GM12892 (cell line): ENCODE measurements at places on chromosomes 6 and 20.

- no peak for DNase-seq
Observed at GRCh38 chr6:105952772-105953690, 133.1 kb upstream of the PRDM1 start.

DNA sequence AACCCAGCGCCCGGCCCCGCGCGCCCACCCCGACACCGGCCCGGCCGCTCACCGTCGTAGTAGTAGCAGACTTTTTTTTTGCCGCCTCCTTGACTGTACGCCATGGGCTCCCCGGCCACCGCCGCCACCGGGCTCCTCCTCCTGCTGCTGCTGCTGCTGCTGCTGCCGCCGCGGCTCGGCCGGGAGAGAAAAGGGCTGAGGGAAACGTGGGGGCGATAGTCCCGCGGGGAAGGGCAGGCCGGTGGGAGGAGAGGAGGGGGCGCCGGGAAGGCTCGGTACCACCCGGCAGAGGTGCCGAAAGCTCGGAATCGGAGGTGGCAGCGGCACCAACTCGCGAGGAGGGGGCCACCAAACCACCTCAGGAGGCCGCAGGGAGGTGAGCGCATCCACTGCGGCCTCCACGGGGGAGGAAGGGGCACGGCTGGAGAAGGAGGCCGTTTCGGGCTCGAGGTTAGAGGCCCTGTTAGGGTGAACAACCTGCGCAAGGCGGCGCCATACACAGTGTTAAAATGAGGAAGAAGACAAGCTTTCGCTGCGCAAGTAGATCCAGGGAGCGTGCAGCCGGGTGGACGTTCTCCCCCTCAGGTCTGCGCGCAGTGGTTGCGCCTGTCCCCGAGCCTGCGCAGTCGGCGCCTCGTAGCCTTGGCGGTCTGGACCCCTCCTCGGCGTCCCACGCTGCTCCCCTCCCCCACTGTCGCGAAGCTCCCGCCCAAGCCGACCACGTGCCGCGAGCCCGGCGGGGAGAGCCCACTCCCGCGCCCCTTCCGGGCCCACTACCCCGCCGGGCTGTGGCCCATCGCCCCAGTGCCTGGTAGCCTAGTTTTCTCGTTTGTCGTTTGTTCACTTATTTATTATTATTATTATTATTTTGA is at the start of gene HDAC2:
TSS of gene HDAC2 (minus strand) at position 344 of the 872 bp plus-strand sequence. CDS start at position 104, 240 bp downstream.
- DNase-seq = peak; percentile 78

GRCh38 chr6:43945768-43946080 is 175.7 kb downstream of the VEGFA start:
- no peak for DNase-seq

GRCh38 chr20:62732842-62733525 is 24.3 kb downstream of the NTSR1 start:
- no peak for DNase-seq

DNA sequence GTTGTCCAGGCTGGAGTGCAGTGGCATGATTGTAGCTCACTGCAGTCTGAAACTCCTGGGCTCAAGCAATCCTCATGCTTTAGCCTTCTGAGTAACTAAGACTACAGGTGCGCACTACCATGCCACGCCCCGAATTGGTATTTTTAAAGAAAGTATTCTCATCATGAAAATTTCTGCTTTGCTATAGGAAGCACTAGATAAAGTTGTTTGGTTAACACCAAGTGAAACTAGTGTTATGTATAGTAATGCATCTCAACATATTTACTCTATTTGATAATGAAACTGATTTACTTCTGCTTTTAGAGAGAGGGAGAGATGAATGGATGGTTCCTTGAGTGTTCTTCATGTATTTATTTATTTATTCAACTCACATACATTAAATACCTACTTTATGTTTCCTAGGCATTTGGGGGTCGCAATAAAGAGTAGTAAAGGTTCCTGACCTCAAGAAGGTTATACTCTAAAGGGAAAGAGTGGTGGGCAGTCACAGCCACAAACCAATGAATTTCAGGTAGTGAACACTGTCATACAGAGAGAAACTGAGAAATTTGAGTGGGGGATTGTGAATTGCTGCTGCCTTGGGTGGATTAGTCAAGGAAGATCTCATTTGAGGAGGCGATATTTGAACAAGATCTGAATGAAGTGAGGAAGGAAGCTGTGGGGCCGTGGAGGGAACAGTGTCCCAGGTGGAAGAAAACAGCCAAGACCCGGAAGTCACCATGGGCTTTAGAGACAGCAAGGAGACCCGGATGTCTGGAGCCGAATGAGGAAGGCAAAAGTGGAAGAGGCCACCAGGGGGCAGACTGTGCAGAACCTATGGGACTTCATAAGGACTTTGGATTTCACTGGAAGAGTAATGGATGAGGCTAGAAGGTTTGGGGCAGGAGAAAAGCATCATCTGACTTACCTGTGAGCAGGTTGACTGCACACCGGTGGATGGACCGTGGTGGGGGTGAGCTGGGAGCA is 185.6 kb downstream of the TSHZ2 start:
- DNase-seq = no peak

DNA sequence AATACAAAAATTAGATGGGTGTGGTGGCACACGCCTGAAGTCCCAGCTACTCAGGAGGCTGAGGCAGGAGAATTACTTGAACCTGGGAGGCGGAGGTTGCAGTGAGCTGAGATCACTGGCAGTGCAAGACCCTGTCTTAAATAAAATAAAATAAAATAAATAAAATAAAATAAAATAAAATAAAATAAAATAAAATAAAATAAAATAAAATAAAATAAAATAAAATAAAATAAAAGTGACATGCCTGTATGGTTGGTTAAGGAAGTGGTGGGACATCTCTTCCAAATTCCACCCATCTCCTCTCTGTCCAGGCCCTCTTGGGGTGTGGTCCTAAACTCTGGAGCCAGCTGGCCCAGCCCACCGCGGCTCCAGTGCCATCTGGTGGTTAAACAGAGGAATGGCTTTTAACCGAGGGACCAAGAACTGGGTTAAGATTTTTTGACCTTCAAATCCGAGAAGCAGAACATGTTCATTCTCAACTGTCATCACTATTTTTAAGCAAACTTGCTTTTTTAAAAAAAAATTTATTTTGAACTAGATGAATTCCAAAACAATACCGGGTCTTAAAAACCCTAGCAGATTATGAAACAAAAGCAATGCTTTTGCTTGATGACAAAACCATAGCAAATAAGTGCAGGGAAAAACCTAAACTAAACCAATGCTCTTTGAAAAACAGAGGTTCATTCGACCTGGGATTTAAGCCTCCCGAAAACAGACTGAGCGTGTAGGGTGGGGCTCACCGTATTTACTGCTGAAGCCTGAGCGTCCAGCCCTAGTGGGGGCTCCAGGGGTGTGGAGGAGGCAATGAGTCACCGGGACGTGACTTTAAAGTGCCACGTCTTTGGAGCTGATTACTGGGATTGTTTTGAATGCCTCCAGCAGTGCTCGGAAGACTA is 68.8 kb downstream of the CDC5L start:
- no peak for DNase-seq
